T47D (cell line): ENCODE measurements at places on chromosomes 13 and 19.

GRCh38 chr19:38228005-38228377, 4.0 kb upstream of the DPF1 start:
- no peak for DNase-seq

- no peak for DNase-seq
Observed at GRCh38 chr13:42549552-42549936, 24.4 kb upstream of the TNFSF11 start.

- no peak for DNase-seq
Observed at GRCh38 chr19:46629546-46630025, 4.7 kb upstream of the PTGIR start.

- no peak for DNase-seq
Observed at GRCh38 chr13:47903836-47904235, 97.2 kb downstream of the SUCLA2 start.
